ENCODE measurements at places on chromosomes 16 and 17. TPM values are rescaled to one million over a fixed set of nuclear protein-coding genes. Genes with fewer than 3 reads are reported as not detected.

SLC47A2 gene
- total RNA-seq: not detected

DNA sequence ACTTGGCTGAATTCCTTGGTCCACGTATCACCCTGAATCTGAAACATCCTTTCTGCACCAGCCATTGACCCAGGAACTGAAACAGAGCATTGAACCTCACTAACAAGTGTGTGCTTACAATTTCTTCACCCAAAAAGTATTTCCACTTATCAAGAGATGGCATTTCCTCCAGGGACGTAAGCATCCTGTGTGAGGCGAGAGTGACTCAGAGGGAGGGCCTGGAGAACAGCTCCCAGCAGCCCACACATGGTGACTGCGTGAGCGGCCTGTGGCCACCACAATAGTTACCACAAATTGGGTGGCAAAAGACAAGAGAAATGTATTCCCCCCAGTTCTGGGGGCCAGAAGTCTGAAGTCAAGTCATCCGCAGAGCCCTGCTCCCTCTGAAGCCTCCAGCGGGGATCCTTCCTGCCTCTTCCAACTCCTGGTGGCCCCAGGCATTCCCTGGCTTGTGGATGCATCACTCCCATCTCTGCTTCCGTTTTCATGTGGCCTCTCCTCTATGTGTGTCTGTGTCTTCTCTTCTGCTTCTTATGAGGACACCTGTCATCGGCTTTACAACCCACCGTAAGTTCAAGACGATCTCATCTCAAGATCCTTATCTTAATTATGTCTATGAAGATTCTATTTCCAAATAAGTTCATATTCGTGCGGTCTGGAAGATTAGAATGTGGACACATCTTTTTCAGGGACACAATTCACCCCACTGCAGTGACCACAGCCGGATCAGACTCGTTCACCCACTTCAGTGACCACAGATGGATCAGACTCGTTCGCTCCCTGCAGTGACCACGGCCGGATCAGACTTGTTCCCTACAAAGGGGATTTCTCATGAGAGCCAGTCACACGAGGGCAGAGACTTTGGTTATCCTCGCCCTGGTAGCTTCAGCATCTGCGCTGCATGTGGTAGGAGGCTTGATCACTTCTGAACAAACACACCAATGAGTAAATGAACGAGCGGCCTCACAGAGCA, 122.6 kb upstream of the FOXF1 start:
- no peaks in the 10 kb centered on the region for H3K36me3 ChIP-seq
- H3K27me3 ChIP-seq: no peaks in the 10 kb centered on the region
- H3K4me1 ChIP-seq: peaks cover 13% of the 10 kb centered on the region
- no peak overlapping the region for H3K4me3 ChIP-seq
- DNase-seq: no peak

CHRNE gene
- 0.64 TPM for total RNA-seq

DNA sequence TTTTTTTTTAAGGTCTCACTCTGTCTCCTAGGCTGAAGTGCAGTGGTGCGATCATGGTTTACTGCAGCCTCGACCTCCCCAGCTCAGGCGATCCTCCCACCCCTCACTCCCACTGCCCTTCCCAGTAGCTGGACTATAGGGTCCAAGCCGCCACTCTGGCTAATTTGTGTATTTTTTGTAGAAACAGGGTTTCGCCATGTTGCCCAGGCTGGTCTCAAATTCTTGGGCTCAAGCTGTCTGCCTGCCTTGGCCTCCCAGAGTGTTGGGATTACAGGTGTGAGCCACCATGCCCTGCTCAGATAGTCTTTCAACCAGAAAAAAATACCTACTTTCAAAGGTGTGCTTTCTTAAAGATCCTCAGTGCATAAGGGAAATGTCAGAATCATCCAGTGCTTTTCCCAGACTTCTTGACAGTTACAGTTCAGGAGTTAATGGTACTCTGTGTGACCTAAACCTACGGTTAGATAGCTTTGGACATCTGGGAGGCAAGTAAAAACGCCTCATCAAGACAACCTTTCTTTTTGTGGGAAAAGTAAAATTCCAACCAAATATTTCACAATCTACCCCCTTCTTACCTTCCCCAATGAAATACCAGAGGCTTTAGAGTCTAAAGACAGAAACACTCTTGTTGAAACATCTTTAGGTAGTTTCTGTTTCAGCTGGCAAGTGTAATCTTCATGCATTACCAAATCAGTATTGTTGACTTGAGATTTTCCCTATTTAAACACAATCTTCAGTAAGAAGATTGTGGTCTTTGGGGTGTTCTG, 6.8 kb downstream of the RSPRY1 start:
- DNase-seq: no peak
- no peak overlapping the region for H3K4me3 ChIP-seq
- H3K27me3 ChIP-seq: no peaks in the 10 kb centered on the region
- no peak overlapping the region for H3K27ac ChIP-seq
- H3K36me3 ChIP-seq: no peaks in the 10 kb centered on the region

MYO15B gene
- 35.6 TPM for total RNA-seq

All from WTC11 (cell line).